NCI-H69 (cell line): ENCODE measurements at places on chromosomes 5 and 9.

DNA sequence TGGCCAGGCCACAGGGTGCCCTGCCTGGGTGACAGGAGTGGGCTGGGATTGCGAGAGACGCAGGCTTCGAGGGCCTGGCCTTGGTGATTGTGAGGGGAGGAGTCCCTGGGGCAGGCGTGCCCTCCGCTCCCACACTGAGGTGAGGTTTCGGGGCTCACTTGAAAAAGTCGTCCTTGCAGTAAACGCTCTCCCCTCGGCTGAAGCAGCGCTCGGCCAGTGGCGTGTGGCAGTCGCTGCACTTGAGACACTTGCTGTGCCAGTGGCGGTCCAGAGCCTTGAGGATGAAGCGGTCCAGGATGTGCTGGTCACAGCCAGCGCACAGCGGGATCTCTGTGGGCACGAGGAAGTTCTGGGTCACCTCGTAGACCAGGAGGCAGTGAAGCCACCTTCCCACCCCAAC lies 4.5 kb downstream of the LHX3 start:
- DNase-seq: no peak

GRCh38 chr9:121672986-121673385 lies 21.6 kb downstream of the DAB2IP start:
- no peak for DNase-seq

DNA sequence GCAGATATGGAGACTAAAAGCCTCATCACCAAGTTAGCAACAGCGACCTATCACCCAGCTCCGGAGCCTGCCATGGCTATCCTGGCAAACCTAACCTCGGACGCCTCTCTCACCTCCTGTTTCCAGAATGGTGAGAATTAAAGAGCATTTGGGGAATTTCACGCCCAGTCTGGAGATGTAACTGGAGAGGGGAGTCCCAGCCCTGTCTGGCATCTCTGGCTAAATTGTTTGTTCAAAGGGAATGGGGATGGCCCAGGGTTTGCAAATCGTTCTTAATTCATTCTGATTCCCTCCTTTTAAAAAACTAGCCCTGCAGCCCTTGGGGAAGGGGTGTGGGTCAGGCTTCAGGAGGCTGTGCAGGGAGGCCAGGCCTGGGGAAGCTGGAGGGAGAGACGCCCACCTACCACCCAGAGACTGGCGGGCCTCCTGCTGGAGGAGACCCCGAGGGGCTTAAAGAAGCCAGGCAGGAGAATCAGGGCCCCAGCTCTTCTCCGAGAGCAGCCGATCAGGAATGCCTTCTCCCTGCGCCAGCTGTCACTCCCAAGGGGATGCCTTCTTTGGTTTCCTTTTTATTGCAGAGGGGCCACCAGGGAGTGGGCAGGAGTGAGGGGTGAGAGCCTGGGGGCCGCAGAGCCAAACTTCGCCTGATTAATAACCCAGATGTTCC lies 964 bp upstream of the COL5A1 start:
- no peak for DNase-seq

- DNase-seq: peak; percentile 57
Observed at GRCh38 chr9:124855944-124856765, 2.9 kb downstream of the WDR38 start.

DNA sequence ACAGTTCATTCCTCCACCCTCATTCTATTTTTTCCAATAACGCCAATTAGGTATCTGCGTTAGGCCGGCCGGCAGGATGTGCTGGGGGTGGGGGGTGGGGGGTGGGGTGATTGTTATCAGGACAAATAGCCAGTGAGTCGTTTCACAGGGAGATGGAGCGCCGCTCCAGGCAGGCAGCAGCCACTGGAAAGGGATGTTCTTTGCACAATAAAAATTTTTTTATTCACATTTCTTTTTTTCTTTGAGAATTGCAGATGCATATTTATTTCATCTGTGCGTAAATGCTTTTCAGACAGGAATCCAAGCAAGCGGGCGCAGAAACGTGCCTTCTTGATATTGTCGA lies 4.1 kb downstream of the LMX1B start:
- DNase-seq: no peak
